GF-D8 (cell line): ENCODE measurements at places on chromosomes 1 and 21.
A peak's percentile ranks its signal among the peaks of the same experiment; 100 is the strongest.

- DNase-seq, result no peak
These were observed 104.6 kb downstream of the DIRAS3 start for GRCh38 chr1:67945733-67946374.

DNA sequence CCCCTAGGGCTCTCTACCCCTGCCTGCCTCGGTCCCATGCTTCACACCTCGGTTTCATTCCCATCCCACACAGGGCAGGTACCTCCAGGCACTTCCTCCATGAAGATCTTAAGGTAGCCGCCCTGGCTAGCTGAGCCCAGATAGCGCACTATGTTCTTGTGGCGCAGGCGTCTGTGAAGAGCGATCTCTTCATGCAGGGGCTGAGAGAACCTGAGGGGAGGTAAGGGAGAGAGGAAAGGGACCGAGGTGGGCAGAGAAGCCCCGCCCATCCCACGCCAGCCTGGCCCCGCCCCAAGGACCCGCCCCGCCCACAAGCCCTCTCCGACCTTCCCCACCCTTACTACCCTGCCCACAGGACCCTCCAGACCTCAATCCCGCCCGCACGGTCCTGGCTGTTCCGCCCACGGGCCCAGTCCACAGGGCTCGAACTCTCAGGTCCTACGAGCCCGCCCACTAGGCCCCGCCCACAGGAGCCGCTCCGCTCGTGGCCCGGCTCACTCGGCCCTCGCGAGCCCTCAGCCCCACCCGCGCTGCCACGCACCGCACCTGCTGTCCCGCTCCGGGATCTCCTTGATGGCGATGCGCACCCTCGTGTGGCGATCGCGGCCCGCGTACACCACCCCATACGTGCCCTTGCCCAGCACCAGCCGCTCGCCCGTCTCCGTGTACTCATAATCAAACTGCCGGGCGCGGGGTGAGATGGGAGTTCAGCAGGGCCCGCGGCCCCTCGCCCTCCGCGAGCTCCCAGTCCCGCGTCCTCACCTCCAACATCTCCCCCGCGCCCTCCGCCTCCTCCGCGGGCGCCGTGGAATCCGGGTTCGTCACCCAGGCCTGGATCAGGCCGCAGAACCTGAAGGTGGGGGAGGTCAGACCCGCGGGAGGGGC, 6.4 kb downstream of the MAP3K6 start:
- DNase-seq, result no peak

- DNase-seq, result peak; percentile 53
These were observed at the start of gene IRF2BP2 for GRCh38 chr1:234610061-234610665. TSS of gene IRF2BP2 (minus strand) at chr1:234610178. CDS start at chr1:234609494, 684 bp downstream.

DNA sequence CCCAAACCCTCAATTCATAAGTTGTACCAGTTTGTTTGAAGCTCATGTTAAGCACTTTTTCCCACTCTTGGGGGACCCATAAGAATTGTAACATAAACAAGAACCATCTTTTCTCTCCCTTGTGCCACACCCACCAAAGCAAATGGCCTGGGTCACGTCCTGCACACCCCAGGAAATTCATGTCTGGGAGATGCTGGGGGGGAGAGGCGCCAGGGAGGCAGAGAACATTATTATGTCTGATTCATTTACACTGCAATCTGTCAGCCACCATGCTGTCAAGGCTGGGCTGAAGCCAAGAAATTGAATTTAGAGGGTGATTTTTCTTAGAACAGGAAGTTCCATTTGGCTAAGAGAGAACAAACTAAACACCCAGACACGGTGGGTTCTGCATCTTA, 37.2 kb upstream of the IPO9 start:
- DNase-seq, result peak; percentile 14

GRCh38 chr1:169106921-169107602, 572 bp downstream of the ATP1B1 start:
- DNase-seq, result no peak

DNA sequence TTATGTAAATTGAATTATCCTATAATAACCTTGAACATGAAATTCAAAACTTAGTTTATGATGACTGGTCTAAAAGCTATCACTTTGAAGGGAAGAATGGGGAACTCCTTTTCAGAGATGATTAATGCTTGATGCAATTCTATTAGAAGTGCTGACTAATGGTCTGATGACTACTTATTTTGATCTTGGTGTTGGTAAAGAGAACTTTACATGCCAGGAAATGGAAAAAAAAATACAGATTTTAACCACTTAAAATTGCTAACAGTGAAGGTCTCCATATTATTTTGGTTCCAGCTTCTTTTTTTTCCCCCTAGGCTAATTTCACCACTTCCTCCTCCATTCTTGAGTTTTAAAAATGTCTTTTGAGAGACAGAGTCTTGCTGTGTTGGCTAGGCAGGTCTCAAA, 22.9 kb downstream of the S1PR1 start:
- DNase-seq, result peak; percentile 33

- DNase-seq, result no peak
These were observed 6.3 kb downstream of the APOBEC4 start for GRCh38 chr1:183646776-183647175.

DNA sequence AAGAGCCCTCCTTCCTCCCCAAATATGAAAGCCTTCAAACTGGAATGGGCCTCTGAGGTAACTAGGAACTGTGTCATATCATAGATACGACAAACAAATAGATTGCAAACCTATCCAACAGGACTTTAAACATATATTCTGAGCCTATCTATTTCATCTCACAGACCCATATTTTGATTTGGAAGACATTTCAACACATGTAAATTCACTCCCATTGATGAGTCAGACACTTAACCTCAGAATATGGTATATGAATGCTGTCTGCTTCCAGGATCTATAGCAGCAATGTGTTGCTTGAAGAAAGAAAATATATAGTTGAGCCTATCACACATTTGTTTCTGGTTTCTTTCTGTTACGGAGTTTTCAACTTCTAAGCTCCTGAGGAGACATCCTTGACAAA, 221.9 kb upstream of the SAMSN1 start:
- DNase-seq, result no peak

GRCh38 chr1:36159614-36160387, 3.8 kb downstream of the MAP7D1 start:
- DNase-seq, result no peak

- no peak for DNase-seq
These were observed 54.4 kb upstream of the SCAF4 start for GRCh38 chr21:31786164-31786920.

GRCh38 chr1:51139474-51139873, 37.4 kb downstream of the C1orf185 start:
- DNase-seq, result no peak

DNA sequence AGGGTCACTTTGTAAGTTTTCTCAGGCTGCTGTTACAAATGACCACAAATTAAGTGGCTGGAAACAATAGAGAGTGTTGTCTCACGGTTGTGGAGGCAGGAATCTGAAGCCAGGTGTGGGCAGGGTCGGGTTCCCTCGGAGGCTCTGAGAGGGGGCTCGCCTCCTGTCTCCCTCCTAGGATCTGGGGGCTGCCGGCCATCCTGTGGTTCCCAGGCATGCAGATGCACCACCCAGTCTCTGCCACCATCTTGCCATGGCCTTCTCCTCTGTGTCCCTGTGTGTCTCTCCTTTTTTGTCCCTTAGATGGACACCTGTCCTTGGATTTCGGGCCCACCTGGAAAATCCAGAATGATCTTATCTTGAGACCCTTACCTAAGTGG, 4.8 kb downstream of the TP73 start:
- no peak for DNase-seq
